ENCODE measurements at places on chromosomes 16 and 17. TPM values are rescaled to one million over a fixed set of nuclear protein-coding genes. Genes with fewer than 3 reads are reported as not detected.

DNA sequence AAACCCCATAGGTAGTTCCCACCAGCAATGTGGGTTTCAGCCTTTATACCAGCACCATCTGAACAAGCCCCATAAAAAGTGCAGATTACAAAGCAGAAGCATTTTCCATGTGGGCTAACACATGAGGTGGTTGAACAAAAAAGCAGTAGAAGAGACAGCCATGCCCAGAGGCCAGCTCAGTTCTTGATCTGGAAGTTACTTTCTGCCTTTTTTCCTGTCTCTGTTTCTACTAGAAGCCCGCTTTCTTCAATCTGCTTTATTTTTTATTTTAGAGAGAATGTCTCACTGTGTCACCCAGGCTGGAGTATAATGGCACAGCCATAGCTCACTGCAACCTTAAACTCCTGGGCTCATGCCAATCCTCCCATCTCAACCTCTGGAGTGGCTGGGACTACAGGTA lies 31.5 kb upstream of the APOH start:
- H3K4me1 ChIP-seq: peaks cover 12% of the 10 kb centered on the region
- H3K36me3 ChIP-seq: no peaks in the 10 kb centered on the region
- H3K27me3 ChIP-seq: no peaks in the 10 kb centered on the region
- no peak overlapping the region for H3K27ac ChIP-seq
- no peak for DNase-seq

- H3K27me3 ChIP-seq: peaks cover 26% of the 10 kb centered on the region
- no peak for DNase-seq
- no peak overlapping the region for H3K4me3 ChIP-seq
Measured at GRCh38 chr16:23052908-23053580, 96.2 kb downstream of the USP31 start.

DNA sequence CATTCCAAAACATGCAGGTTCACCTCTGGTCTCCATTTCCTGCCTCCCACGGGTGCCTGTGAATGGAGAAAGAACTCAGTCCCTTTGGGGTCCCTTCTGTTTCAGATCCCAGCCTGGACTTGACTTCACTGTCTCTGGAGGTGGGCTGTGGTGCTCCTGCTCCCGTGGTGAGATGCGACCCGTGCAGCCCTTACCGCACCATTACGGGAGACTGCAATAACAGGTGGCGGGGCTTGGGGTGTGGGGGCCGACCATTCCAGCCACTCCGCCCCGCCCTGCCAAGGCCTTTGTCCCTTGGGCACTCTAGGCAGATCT lies 10.5 kb downstream of the LPO start:
- no peaks in the 10 kb centered on the region for H3K36me3 ChIP-seq
- H3K4me3 ChIP-seq: no peak overlapping the region

DNA sequence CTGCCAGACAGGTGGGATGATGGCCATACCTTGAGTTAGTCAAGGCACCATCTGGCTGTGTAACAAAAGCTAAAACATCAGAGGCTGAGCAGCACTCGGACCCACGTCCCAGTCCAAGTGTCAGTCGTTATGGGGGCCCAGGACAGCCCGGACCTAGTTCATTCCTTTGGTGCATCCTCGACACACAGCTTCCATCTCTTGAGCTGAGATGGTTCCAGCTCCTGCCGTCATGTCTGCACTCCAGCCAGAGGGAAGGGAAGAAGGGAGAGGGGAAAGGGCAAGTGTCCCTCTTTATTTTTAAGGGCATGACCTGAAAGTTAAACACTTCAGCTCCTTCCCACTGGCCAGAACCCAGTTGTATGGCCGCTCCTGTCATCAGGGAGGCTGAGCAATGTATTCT lies 218.0 kb downstream of the SEC14L1 start:
- H3K4me3 ChIP-seq: no peak overlapping the region
- H3K27ac ChIP-seq: no peak overlapping the region
- peaks cover 12% of the 10 kb centered on the region for H3K4me1 ChIP-seq
- no peaks in the 10 kb centered on the region for H3K36me3 ChIP-seq
- H3K27me3 ChIP-seq: no peaks in the 10 kb centered on the region
- no peak for DNase-seq

DNA sequence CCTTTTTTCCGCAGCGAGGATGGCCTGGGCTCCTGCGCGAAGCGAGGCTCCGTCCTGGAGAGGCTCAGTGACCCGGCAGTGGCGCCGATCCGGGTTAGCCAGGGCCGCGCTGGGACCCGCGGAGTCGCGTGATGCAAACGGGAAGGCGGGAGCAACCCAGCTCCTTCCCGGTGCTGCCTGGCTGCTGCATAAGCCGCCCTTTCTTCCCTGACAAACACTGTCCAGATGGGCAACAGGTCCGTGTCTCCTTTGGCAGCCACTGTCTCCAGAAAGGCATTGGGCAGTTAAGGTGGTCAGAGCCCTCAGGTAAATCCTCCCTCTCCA lies 21.8 kb upstream of the ZNHIT3 start:
- H3K27me3 ChIP-seq: peaks cover 51% of the 10 kb centered on the region
- H3K27ac ChIP-seq: no peak overlapping the region
- no peaks in the 10 kb centered on the region for H3K36me3 ChIP-seq
- H3K4me1 ChIP-seq: no peaks in the 10 kb centered on the region

GRCh38 chr17:56822725-56823124 lies 11.0 kb downstream of the C17orf67 start:
- peaks cover 2% of the 10 kb centered on the region for H3K36me3 ChIP-seq
- DNase-seq: no peak
- H3K27me3 ChIP-seq: no peaks in the 10 kb centered on the region
- H3K27ac ChIP-seq: no peak overlapping the region
- H3K4me3 ChIP-seq: no peak overlapping the region

The CCL1 gene
- total RNA-seq: 0.67 TPM

The FCSK gene
- total RNA-seq: 14.0 TPM
